ENCODE measurements at places on chromosomes 2 and 18.

- DNase-seq = no peak
Measured at GRCh38 chr2:108868911-108869310, 82.3 kb downstream of the CCDC138 start.

DNA sequence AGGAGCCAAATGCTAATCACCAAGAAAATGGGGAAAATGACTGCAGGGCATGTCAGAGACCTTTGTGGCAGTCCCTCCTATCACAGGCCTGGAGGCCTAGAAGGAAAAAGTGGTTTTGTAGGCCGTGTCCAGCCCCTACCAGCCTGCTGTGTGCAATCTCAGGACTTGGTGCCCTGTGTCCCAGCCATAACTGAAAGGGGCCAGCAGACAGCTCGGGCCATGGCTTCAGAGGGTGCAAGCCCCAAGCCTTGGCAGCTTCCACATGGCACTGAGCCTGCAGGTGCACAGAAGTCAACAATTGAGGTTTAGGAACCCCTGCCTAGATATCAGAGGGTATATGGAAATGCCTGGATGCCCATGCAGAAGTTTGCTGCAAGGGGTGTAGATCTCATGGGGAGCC, 391.2 kb upstream of the FSIP2 start:
- no peak for DNase-seq

GRCh38 chr18:64333584-64333983, 184.7 kb upstream of the LINC00305 start:
- DNase-seq = no peak

DNA sequence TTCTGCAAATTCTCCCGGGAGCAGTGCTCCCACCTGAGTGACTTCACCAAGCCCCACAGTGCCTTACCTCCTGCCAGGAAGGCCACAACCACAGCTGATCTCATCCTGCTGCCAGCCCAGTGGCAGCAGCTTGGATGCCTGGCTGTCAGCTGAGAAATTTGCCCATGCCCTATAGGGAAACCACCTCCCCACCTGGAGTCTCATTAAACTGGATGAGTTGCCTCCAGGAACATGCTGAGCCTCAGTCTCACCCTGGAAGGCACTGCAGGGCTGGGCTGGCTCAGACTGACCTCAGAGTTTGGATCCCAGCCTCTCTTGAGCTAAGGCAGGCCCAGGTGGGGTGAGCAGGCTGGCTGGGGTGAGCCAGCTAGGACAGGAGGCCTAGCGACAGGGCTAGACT, 23.3 kb downstream of the REEP1 start:
- DNase-seq = no peak

DNA sequence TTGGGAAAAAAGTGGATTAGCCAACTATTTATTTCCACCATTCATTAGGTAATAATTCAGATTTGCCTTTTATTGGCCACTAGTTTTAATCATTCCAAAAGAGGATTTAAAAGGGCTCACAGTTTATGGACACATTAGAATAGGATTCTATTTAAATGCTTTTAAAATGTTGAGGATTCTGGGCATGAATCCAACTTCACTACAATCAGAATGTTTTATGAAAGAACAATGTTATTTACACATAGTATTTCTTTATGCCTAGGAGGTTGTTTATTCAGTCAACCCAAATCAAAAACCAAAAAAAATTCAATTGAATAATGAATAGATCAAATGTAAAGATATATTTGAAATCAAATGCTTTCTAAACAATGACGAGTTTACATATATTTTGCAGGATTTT, 232.2 kb downstream of the GULP1 start:
- DNase-seq = no peak

- no peak for DNase-seq
Measured at GRCh38 chr2:81328968-81329367, 1024.4 kb upstream of the LRRTM1 start.

DNA sequence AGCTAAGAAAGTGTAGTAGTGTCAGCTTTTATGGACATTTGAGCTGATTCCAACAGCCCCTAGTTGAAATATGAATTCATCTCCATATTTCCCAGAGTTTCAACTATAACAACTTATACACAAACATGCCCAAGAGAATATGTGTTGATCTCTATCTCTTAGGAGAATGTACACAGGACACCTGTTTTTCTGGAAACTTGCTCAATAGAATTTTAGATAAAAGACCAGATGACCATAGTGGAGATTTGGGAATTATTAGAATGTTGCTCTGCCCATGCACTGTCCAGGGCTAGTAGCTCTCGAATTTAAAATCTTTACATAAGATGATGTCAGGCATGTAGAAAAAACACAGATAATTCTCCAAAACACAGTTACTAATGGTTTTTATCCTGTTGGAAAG, 162.3 kb upstream of the VRK2 start:
- no peak for DNase-seq

- DNase-seq = no peak
Measured at GRCh38 chr2:230903231-230904150, 21.6 kb downstream of the GPR55 start.

- DNase-seq = no peak
Measured at GRCh38 chr18:2515171-2515787, 56.0 kb downstream of the METTL4 start.

GRCh38 chr2:144509879-144510221, 10.1 kb downstream of the ZEB2 start:
- no peak for DNase-seq

DNA sequence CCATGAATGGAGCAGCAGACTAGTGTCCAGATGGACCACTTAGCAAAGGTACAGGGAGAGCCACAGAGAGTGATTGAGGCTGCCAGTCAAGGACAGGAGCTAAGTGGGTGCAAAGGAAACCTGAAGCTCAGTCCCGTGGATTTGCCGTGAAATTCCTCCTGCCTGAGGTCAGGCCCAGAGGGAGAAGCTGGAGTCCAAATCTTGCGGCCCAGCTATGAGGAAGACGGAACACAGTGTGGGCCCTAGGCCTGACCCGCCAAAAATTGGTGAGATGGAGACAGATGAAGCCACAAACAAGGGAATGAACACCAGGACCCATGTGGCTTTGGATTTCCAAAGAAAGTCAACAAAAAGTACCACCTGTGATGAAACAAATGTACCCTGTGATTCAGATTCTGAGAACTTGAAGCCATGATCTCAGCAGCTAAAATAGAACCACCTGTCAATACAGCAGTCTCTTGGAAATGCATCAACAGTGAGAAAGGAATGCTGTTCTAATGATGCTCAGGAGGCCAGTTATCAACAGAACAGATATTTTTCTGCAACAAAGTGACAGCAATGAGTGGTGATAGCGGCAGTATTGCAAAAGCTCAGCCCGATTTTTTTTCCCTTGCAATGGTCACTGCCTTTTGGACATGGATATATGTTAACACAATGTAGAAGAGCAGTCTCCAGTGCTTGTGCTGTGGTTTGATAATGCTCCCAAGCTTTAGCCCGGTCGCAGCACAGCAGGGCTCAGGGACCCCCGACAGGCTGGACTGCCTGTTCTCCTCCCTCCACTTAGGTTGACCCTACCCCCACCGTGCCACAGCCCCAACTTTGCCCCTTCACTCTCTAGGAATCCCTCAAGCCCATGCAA, 10.7 kb downstream of the COL6A3 start:
- no peak for DNase-seq

- DNase-seq = no peak
Measured at GRCh38 chr2:20371323-20372025, 20.8 kb upstream of the PUM2 start.

- no peak for DNase-seq
Measured at GRCh38 chr2:100934504-100935371, 67.4 kb upstream of the RPL31 start.

DNA sequence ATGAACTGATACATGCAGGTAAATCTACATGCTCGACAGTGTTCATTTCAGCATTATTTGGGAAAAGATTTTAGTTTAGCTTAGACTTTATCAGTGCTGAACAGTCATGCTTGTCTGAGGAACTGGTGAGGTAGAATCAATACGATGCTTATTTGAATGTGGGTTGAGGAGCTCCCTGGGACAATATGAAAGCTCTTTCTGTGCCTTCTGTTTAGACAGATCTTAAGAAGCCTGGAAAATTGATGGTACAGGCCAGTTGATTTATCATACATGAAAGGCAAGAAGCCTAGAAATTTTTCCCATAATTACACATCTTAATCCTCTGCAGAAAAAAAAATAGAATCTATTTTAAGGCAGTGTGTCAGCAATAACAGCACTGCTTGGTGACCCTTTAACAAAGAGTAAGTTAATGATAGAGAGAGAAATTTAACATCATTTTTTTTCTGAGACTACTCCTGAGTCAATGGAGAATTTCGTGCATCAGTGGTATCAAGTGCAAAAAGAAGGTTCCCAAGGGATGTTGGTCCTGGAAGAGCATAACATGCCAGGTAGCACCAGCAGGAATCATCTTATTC, 252.2 kb upstream of the CDH20 start:
- no peak for DNase-seq

GRCh38 chr2:177024765-177025164, 187.8 kb upstream of the HNRNPA3 start:
- no peak for DNase-seq

DNA sequence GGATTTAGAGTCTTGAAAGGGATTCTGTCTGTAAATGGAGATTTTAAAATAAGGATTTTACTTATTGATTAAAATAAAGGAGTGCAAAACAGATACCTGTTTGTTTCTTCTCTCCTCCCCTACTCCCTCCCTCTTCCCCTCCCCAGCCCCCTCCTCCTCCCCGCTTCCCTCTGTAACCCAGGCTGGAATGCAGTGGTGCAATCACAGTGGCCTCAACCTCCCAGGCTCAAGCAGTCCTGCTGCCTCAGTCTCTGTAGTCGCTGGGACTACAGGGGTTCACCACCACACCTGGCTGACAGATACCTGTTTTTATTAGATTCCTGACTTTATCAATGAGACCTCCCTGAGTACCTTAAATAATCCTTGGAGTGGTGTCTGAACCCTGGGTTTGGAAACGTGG, 57.1 kb downstream of the OXER1 start:
- DNase-seq = no peak

DNA sequence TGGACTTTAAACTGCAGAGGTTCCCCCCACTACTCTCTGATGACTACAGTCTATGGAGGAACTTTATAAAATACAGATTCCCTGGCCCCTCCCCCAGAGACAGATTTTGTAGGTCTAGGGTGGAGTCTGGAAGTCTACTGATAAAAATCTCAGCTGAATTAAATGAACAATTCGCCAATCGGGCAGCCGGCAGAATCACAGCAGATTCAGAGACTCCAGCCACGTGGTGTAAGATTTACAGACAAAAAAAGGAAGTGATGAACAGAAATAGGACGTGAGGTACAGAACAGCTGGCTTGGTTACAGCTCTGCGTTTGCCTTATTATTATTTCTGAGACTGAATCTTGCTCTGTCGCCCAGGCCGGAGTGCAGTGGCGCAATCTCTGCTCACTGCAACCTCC, 21.4 kb upstream of the MTA3 start:
- DNase-seq = no peak

- DNase-seq = no peak
Measured at GRCh38 chr2:26740890-26741302, 23.2 kb upstream of the SLC35F6 start.

DNA sequence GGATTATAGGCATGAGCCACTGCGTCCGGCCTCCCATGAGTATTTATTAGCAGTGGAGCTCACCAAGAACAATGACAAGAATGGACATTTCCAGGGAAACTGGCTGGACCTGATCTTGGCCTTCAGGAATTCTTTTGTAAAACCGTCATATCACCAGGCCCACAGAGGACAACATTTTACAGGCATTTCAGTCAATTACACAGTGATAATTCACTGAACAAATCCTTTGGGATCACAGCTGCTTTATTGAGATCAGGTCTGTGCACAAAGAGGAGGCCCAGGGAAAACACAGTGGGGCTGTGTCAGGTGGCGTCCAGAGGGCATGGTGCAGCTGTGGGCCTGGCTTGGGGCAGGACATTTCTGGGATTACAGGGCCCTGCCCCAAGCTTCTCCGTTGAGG, 30.1 kb upstream of the GTF2A1L start:
- no peak for DNase-seq

- no peak for DNase-seq
Measured at GRCh38 chr18:41150316-41150715, 804.7 kb upstream of the PIK3C3 start.

GRCh38 chr2:21821672-21822227, 698.0 kb downstream of the TDRD15 start:
- DNase-seq = no peak

GRCh38 chr2:25286025-25286400, 55.7 kb downstream of the DNMT3A start:
- no peak for DNase-seq

- DNase-seq = no peak
Measured at GRCh38 chr2:181992776-181993175, 7.1 kb downstream of the PPP1R1C start.

- DNase-seq = no peak
Measured at GRCh38 chr18:6677086-6677485, 52.4 kb upstream of the ARHGAP28 start.

DNA sequence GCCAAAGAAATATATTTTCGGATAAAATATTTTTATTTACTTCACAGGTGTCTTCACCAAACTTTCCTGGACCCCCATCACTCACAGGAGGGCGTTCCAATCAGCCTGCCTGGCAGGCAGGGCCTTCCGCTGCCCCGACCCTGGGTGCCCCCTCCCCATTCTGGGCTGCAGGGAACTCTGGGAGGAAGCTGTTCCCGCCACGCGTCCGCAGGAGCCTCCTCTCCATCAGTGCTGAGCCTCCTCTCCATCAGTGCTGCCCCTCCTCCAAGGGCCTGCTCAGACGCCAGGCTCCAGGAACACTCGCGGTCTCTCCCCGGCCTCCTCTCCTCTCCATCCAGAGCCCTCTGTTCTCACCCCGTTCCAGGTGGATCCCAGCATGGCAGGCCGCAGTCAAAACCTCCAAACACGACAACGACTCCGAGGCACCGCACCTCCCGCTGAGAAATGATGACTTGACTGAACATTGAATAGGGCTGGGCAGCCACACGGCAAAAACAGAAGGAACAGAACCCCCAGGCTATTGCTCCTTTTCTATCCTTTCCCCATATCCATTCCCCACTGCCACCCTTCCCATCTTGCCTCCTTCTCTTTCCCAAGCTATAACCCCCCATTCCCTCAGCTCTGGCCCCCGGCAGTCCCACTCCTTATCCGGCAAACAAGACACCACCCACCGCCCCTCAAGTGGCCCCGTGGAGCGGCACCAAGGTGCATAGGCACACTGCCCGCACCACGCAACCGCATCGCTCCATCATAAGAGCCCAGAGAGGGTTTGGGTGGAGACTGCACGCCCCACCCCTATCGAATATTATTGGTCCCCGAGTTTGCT, 268.6 kb upstream of the RAB6C start:
- DNase-seq = no peak

GRCh38 chr18:46415532-46416252, 241.3 kb downstream of the LOXHD1 start:
- no peak for DNase-seq
